AG09319 (cell line): ENCODE measurements at places on chromosomes 16 and 17.

GRCh38 chr17:17749025-17749772 lies 67.9 kb downstream of the RAI1 start:
- no peak for DNase-seq

DNA sequence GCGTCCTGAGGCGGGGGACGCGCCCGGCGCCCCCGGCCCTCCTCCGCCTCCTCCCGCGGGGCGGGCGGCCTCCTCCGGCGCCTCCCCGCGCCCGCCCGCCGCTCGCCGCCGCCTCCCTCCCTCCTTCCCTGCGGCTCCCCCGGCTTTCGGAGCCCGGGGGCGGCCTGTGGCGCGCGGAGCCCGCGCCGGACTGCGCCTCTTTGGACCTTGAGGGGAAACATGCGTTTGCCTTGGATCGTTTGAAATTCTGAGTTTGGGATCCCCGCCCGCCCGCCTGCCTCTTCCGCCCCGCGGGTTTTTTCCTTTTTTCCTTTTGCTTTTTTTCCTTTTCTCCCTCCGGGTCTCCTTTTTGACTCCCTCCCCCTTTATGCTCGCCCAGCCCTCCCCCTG lies 390 bp downstream of the ZNRF1 start:
- DNase-seq, result no peak

DNA sequence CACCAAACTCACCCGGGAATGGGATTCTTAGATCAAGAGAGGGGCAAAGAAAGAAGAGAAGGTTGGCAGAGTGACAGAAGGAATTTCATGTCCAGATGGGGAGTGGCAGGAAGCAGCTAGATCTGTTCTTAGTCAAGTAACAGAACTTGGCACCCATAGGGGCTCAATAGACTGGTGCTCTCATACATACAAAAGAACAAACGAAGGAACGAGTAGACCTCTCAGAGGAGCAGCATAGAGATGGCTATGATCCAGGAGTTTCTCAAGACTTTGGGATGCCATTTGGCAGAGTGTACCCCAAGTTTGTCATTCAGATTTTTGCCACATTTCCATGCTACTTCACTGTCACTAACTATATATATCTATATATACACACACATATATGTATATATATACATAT lies 47.9 kb downstream of the GINS3 start:
- DNase-seq, result no peak

DNA sequence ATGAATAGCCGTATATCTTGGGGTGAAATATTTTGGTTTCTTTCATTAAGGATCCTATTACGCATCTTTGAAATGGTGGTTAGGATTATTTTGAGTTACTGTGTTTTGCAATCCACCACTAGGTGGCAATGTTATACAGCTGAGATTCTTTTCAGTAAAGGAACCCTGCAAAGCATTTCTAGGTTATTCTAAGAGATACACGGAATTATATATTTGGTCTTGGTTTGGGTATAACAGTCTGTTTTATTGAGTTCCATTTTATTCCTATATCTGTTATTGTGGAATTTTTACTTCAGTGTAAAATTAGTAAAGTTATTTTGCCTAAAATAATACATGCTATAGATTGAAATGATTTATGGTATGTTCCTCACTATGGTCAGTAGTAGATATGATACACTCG lies 62.9 kb upstream of the CPHXL start:
- DNase-seq, result peak; percentile 3

- DNase-seq, result no peak
Measured at GRCh38 chr16:1825864-1826690, 548 bp downstream of the HAGH start.

DNA sequence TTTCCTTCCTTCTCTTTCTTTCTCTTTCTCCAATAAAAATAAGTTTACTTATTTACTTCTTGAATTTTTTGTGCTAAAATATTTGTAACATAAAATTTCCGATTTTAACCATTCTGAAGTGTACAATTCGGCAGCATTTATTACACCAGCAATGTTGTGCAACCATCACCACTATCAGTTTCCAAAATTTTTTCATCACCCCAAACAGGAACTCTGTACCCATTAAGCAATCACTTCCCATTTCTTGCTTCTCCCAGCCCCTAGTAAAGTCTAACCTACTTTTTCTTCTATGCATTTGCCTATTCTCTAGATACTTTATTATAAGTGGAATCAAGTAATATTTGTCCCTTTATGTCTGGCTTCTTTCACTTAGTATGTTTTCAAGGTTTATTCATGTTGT lies 2.5 kb upstream of the HP start:
- no peak for DNase-seq

GRCh38 chr16:80557037-80557436 lies 16.2 kb downstream of the DYNLRB2 start:
- no peak for DNase-seq

- no peak for DNase-seq
Measured at GRCh38 chr16:1048442-1049112, 24.0 kb upstream of the SSTR5 start.

DNA sequence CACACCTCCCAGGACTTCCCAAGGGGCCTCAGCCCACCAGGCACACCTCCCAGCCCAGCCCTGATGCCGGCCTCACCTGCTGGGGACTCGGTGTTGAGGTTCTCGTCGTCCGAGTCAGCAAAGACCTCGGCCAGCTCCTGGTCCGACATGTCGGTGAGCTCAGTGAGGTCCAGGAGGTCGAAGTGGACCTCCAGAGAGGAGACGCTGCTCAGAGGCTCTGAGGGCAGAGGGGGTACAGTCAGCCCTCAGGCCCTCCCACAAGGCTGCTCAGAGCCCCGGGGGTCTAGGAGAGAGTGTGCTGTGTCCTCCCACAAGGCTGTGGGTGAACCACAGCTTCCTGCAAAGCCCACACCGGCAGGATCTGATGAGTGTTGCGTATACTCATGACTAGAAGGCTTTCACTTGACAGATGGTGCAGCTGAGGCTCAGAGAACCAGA lies 10.5 kb downstream of the DBNDD1 start:
- no peak for DNase-seq

- no peak for DNase-seq
Measured at GRCh38 chr16:4323845-4324488, 8.1 kb downstream of the GLIS2 start.

DNA sequence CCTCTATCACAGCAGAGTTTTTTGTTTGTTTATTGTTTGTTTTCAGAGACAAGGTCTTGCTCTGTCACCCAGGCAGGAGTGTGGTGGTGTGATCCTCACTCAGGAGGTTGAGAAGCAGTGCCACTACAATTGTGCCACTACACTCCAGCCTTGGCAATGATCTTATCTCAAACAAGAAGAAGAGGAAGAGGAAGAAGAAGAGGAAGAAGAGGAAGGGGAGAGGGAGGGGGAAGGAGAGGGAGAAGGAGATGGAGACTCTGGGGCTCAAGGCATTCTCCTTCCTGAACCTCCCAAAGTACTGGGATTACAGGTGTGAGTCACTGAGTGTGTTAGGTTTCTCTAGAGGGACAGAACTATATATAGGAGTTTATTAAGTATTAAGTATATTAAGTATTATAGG lies 17.1 kb upstream of the C17orf58 start:
- no peak for DNase-seq

DNA sequence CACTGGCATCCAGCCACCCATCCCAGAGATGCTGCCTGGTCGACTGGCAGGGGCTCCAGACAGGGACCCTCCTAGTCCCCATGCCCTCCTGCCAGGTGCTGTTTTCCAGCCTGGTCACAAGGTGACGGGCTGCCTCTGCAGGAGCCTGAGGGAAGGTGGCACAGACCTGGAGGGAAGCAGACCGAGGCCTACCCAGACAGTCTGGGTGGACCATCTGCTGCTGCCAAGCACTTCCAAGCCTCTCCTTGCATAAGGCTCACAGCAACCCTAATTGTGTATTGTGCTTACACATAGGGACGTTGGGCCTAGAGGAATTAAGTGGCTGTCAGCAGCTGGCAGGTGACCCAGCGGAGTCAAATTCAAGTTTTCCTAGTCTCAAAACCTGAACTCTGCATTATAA lies 90.1 kb upstream of the KCNJ18 start:
- no peak for DNase-seq

- DNase-seq, result no peak
Measured at GRCh38 chr17:64598672-64599071, 63.4 kb downstream of the SMURF2 start.

DNA sequence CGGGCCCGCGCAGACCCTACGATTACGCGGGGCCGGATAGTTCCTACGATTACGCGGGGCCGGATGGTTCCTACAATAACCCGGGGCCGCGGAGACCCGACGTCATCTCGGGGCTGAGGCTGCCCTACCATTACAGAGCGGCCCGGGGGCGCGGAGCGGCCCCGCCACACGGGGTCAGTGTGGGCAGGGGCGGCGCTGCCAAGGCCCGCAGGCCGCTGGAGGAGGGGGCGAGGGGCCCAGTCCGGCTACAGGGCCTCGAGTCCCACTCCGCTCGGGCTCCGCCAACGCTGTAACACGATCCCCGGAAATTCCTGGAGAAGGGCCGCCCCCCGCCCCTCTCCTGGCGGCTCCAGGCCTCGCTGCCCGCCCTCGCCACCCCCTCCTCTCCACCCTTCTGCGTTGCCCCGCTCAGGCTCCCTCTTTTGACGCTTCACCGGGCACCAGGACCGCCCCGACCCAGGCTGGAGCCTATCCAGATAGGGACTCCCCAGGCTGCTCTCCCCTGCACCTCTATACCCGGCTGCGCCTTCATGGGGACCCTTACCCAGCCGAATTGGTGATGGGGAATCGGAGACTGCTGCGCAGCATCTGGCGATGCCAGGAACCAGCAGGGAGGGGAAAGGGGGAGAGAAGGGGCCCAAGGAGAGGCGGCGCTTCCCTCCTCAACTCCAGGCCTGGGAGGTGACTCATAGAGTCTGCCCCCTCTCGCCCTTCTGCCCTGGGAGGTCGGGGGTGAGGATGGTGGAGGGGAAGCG lies at the start of gene RAB34:
TSS of gene RAB34 (minus strand) at position 291 of the 755 bp plus-strand sequence. CDS start 602 bp downstream, outside the sequence.
- peak; percentile 78 for DNase-seq

DNA sequence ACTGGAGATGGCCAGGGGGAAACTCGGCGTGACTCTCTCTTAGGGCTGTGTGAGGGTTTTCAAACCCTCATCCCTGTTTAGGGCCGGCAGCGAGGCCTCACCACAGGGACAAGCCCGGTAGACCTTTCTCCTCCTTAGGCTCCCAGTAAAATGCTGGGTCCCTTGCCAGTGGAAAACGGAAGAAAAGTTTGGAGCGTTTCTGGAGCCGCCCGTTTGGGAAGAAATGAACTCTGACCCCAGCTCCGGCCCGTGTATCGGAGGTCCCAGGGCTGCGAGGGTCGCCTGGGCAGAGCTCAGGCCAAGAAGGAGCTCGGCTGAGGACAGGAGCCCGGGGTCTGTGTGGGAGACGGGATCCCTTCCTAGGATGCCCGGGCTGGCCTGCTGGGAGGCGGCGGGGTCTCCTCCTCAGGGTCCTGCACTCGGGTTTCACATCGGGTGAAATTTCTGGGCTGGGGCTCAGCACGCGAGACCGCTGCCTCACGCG lies 23.2 kb downstream of the ZNF213 start:
- no peak for DNase-seq

- peak; percentile 44 for DNase-seq
Measured at GRCh38 chr16:56841233-56841632, 23.8 kb upstream of the SLC12A3 start.

DNA sequence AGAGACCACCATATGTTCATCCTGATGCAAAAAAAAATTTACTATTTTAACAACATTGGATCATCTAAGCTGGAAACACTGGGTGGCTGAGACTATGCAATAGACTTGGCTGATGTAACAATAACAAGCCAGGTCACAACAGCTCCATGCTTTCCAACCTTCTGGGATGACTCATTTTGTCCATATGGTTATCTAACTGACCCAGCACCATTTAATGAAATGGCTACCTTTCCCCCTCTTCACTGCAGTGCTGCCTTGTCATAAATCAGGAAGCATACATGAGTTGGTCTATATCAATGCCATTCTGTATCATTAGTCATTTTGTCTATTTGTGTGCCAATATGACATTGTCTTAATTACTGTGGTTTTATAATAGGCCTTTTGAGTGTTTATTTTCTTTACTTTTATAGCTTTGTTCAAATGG lies 217.6 kb upstream of the KCNJ16 start:
- peak; percentile 76 for DNase-seq

- no peak for DNase-seq
Measured at GRCh38 chr17:41527063-41528023, 765 bp downstream of the KRT19 start.

GRCh38 chr17:48555258-48556228 lies 10.6 kb upstream of the HOXB2 start:
- no peak for DNase-seq

DNA sequence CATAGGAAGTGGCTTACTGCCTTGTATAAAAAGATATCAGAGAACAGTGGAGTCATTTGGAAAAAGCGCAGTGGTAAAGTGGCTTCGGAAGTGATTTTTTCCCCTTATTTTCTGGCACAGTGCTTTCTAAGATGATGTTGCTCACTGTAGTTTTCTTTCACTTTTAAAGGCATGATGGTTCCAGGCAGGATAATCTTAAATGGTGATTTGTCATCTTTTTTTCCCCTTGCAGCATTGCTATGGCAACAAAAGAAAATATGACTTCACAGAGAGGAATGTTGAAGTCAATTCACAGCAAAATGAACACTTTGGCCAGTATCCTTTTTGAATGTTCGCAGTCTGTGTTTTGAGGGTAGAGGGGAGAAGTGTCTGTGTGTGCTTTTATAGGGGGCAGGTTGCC lies 42.5 kb downstream of the GOSR1 start:
- peak; percentile 76 for DNase-seq

DNA sequence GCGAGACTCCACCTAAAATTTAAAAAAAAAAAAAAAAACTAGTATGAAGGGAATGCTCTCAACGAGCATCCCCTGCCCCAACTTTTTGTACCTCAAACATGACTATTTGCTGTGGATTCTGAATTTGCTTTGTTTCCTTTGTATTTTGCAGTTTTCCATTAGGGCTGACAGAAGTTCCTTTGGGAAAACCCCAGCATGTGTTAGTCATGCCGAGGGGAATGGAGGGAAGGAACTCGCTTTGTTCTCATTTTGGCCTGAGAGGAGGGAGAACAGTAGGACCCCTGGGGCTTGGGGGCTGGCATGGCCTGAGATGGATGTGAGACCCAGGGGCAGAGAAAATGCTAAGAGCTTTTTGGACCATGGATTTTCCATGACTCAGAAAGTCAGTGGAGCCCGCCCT lies 20.5 kb downstream of the KRT9 start:
- no peak for DNase-seq

DNA sequence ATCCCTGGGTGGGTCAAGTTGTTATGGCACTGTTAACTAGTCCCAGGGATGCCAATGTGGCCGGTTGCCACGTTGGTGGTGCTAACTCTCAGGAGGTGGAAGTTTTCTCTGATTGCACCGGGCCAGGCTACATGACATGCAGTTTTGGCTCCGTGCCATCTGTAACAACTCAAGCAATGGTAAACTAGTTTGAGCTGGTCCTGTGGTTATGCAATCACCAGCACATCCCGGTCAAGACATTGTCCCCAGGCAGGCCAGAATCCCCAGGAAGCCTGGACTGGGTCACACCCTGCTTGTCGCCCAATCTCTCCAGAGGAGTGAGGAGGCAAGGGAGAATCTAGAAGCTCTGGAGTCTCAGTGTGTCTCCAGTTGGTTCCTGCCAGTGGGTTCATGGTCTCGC lies 10.1 kb upstream of the CCL17 start:
- DNase-seq, result no peak

GRCh38 chr17:61404913-61405685 lies 5.5 kb downstream of the TBX2 start:
- no peak for DNase-seq
